Activated CD8-positive, alpha-beta T cell treated with anti-CD3 and anti-CD28 coated beads, Interleukin-2, amount 10 ng/mL, durations not matched to agents 7 days and 5 days (primary cell): ENCODE measurements at places on chromosomes 7 and 10. TPM values are rescaled to one million over a fixed set of nuclear protein-coding genes. Genes with fewer than 3 reads are reported as not detected.

- no peak overlapping the region for H3K27ac ChIP-seq
- no peaks in the 10 kb centered on the region for H3K36me3 ChIP-seq
- H3K4me3 ChIP-seq, result no peak overlapping the region
- no peaks in the 10 kb centered on the region for H3K4me1 ChIP-seq
- peaks cover 5% of the 10 kb centered on the region for H3K27me3 ChIP-seq
These were observed 103.0 kb downstream of the OAT start for GRCh38 chr10:124315591-124316270.

GRCh38 chr7:95470452-95470851 is 15.3 kb upstream of the ASB4 start:
- H3K4me3 ChIP-seq, result no peak overlapping the region
- peak; percentile 25 for DNase-seq
- peaks cover 11% of the 10 kb centered on the region for H3K4me1 ChIP-seq

DNA sequence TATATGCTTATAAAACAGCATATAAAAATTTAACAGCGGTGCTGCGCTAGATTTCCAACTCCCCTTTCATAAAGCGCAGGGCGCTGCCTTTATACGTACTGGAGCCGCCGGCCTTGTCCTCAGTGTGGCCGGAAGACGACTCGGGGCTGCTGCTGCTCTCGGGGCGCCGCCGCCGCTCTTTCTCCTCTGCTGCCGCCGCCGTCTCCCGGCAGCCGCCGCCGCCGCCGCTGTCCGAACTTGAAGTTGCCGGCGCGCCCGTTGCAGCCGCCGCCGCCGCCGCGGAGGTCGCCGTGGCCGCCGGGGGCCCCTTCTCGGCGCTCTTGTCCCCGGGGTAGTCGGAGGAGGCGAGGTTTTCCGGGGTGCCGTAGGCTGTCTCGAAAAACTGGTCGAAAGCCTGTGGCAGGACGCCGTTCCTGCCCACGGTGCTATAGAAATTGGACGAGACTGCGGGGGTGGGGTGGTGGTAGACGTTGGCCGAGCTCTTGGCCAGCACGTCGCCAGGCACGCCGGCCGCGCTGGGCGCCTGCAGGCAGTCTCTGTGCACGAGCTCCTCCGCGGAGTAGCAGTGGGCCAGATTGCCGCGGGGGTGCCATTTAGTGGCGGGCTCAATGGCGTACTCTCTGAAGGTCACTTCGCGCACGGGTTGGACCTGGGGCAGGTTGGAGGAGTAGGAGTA is 557 bp downstream of the HOXA11 start:
- H3K4me1 ChIP-seq, result peaks cover 51% of the 10 kb centered on the region
- peaks cover 78% of the 10 kb centered on the region for H3K27me3 ChIP-seq
- peak overlapping the region; percentile 56 for H3K4me3 ChIP-seq
- peaks cover 8% of the 10 kb centered on the region for H3K36me3 ChIP-seq
- peak overlapping the region; percentile 24 for H3K27ac ChIP-seq
- DNase-seq, result no peak

- no peaks in the 10 kb centered on the region for H3K27me3 ChIP-seq
- DNase-seq, result no peak
- peaks cover 90% of the 10 kb centered on the region for H3K4me1 ChIP-seq
- peak overlapping the region; percentile 80 for H3K27ac ChIP-seq
- H3K4me3 ChIP-seq, result peak overlapping the region; percentile 43
These were observed 37.4 kb downstream of the RGS10 start for GRCh38 chr10:119505131-119505551.

GRCh38 chr7:105764506-105764905 is 111.9 kb downstream of the ATXN7L1 start:
- H3K36me3 ChIP-seq, result no peaks in the 10 kb centered on the region
- H3K27me3 ChIP-seq, result peaks cover 3% of the 10 kb centered on the region
- no peak overlapping the region for H3K27ac ChIP-seq

DNA sequence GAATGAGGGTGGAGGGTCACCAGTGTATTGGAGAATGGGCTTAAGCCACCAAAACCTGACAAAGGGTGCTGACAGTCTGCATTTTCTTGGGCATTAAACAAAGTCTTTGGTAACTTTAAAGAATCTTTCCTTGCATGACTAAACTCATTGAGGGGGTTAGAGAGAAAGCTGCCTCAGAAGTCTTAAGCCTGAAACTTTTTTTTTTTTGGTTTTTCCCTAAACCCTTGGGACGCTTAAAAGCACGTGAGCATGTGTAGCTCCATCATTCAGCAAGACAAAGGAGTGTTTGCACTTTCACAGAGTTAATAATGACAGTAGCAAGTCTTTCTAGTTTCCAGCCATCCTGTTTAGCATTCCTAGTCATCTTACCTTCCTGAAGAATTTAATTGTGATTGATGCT is 110.7 kb downstream of the LRMDA start:
- no peaks in the 10 kb centered on the region for H3K36me3 ChIP-seq
- H3K4me1 ChIP-seq, result no peaks in the 10 kb centered on the region
- no peak overlapping the region for H3K27ac ChIP-seq
- H3K4me3 ChIP-seq, result no peak overlapping the region
- H3K27me3 ChIP-seq, result peaks cover 2% of the 10 kb centered on the region

DNA sequence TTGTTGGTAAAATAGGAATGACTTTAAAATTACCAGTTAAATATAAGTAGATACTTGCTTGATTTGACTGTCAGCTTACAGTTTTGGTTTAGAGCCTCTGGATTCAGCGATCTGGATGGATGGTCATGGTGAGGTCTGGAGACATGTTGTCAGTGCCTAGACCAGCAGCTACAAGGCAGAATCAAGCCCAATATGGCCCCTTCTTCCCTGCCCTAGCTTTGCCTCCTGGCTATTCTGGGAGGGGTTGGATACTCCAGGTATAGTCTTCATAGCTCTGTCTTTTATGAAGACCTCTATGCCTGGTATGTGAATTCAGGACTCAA is 166.5 kb upstream of the VIPR2 start:
- no peak overlapping the region for H3K4me3 ChIP-seq
- H3K4me1 ChIP-seq, result no peaks in the 10 kb centered on the region
- no peaks in the 10 kb centered on the region for H3K36me3 ChIP-seq
- no peaks in the 10 kb centered on the region for H3K27me3 ChIP-seq

GRCh38 chr10:117861329-117861728 is 185.4 kb downstream of the RAB11FIP2 start:
- no peak for DNase-seq
- no peaks in the 10 kb centered on the region for H3K4me1 ChIP-seq
- no peak overlapping the region for H3K27ac ChIP-seq
- no peaks in the 10 kb centered on the region for H3K36me3 ChIP-seq
- H3K4me3 ChIP-seq, result no peak overlapping the region

Gene CADPS2
- total RNA-seq, result not detected

Gene IFIT1B
- total RNA-seq, result not detected

Gene GJD4
- total RNA-seq, result not detected

Gene CFAP69
- total RNA-seq, result 0.65 TPM
